ENCODE measurements at places on chromosomes 7 and 10.

- no peak for DNase-seq
Observed at GRCh38 chr7:142813226-142813625, 41.6 kb upstream of the EPHB6 start.

DNA sequence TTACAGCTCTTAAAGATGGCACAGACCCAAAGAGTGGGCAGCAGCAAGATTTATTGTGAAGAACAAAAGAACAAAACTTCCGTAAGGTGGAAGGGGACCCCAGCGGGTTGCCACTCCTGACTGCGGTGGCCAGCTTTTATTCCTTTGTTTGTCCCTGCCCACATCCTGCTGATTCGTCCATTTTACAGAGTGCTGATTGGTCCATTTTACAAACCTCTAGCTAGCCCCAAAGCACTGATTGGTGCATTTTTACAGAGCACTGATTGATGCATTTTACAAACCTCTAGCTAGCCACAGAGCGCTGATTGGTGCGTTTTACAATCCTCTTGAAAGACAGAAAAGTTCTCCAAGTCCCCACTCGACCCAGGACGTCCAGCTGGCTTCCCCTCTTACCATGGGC lies 16.8 kb upstream of the CCSER2 start:
- DNase-seq = no peak

GRCh38 chr7:45927721-45928120 lies 6.6 kb upstream of the IGFBP3 start:
- DNase-seq = no peak

DNA sequence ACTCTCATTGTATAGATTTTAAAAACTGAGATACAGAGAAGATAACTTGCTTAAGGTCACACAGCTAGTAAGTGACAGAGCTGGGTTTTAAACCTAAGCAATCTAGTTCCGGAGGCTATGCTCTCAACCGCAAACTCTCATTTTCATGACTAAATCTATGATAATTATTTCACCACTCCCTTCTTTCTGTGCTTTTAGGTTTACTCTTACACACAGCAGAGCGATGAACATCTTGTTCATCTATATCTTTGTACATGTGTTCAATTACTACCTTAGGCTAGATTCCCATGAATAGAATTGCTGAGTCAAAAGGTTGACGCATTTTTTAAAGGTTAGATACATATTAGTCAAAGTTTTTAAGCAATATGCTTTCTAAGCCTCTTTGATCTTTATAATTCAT lies 154.8 kb downstream of the CHN2 start:
- no peak for DNase-seq

GRCh38 chr10:126904516-126904817 lies 761 bp upstream of the DOCK1 start:
- no peak for DNase-seq

DNA sequence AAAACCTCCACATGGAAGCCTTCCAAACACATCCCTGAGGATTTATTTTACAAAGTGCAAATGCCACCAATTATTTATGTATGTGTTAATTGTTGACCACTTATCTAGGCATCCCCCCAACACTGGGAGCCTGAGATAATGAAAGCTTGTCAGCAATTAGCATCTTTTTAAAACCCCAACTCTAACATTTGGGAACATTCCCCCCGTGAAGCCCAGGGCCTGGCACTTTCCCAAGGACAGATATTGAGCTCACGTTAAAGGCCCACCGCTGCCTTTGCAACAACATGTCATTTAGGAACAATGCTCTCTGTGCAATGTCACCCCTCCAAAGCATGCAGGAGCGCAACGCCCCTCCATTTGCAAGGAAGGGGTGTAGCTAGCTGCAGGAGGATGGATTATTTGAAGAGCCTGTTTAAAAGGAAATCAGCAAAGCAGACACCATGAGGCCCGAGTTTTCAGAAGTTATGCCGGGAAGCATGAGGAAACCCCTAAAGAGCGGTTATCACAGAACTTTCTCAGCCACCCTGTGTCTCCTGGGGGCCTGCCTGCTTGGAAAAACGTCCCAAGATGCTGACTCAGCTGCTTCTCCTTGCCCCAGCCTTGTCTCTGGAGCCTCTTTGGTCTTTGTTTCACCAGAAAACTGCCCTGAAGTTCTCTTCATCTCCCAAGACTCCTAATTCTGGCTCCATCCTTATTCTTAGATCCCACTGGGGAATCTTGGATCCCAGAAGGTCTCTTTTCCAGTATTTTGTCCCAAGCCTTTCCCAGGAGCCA lies 444.1 kb downstream of the GRID1 start:
- no peak for DNase-seq

- DNase-seq = no peak
Observed at GRCh38 chr7:107236862-107237261, 68.1 kb downstream of the HBP1 start.

GRCh38 chr7:109984729-109985128 lies 1106.2 kb upstream of the LRRN3 start:
- no peak for DNase-seq

DNA sequence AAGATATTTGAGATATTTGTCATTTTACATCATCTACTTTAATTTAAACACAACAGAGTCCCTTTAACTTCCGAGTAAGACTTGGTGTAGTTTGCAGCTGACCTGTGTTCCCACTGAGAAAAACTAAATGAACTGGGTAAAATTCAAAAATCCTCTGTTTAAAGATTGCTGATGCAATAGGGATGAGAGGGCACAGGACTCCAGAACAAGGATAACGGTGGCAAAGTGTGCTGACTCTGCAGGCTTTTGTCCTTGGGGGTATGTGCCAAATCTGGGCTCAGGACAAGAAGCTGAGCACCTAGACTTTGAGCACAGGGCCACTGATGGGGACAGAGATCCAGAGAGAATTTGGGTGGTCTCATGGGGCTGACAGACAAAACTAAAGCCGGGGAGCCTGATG lies 156.8 kb downstream of the CCDC71L start:
- no peak for DNase-seq

GRCh38 chr10:30182191-30183054 lies 123.0 kb upstream of the JCAD start:
- DNase-seq = no peak

DNA sequence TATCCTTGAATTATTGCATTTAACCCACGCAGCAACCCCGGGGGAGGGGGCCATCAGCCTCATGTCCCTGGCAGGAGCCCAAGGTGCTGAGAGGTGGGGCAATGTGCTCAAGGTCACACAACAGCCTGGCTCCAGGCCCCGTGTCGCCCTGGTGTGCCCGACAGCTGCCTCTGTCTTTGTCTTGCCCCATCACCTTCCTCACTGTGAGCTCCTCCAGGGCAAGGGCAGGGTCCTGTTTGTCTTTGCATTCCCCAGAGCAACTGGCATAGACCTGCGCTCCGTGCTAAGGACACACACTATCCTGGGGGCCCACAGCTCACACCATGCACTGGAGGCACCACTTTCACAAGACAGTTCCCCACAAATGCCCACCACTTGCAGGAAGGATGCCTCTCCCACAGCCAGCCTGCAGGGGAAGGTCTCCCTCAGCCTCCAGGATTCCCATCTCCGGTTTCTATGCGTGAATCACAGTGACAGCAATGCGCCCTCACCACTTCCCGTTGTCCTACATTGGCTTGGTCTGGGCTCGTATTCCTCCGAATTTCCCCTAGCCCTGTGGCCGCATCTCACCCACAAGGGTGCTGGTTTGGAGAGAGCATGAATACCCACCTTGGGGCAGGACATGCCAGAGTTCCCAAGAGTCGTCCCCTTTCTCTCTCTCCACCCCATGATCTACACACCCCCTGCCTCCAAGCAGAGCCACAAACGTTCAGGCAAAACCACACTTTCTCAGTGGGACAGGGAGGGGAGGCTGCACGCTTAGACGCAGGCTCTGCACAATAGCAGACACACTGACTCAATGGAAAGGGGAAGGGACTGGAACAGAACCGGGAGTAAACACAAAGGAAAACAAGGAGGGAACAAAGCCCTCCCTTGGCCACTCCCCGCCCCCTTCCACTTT lies 10.3 kb downstream of the ITPRIP start:
- peak; percentile 80 for DNase-seq

DNA sequence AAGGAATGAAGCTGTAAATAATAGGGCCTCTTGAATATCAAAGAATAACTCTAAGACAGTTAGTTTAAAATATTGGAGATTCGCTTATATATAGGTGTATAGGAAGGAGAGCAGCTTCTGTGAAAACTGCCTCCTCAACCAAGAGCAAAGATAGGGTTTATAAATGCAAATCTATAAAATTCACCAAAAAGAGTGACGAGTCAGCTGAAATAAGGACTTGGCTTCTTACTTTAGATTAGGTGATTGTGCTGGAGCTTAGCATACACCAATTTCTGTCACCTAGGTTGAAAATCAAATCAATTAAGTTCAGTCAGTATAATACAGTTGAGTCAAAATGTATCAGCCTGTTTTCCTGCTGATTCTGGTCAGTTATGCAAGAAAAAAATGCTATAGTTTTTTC lies 113.8 kb upstream of the SGCE start:
- DNase-seq = no peak

Data from inflammatory macrophage treated with lipopolysaccharide for 4 hours (primary cell).